ENCODE measurements at places on chromosomes 12 and 14.
A peak's percentile ranks its signal among the peaks of the same experiment; 100 is the strongest.

DNA sequence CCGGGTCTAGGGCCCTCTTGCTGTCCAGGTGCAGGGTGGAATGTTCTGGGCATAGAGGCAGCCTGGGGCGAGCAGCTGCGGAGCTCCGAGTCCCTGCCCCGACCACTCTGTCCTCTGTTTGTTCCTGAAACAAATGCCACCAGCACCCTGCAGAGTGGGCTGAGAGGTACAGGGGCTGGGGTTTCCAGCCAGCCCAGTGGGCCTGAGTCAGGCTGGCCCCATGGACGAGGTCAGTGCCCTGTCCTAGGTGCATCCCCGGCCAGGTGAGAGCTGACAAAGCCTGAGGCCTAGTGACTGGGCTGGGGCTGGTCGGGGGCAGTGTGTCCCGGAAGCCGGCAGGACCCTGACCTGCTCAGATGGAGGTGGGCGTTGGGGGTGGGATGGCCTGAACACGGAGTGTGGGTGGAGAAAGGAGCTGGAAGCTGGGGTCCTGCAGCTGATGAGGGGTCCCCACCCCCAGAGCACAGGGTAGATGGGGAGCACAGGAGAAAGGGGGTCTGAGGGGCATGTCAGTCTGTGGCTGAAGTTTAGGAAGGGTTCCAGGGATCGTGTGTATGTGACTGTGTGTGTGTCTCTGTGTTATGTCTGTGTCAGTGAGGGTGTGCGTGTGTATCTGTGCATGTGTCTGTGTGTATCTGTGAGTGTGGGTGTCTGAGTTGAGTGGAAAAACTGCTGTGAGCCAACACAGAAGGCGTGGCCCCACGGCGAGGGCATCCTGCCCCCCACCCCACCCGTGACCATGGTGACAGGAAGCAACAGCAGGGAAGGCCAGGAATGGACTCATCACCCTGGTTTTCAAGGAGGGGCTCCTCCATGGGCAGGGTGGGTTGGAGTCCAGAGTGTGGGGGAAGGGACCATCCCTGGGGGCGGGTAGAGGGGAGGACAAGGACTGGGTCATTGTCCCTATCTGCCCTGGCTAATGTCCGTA is 2.4 kb upstream of the CRIP1 start:
- DNase-seq, result no peak

DNA sequence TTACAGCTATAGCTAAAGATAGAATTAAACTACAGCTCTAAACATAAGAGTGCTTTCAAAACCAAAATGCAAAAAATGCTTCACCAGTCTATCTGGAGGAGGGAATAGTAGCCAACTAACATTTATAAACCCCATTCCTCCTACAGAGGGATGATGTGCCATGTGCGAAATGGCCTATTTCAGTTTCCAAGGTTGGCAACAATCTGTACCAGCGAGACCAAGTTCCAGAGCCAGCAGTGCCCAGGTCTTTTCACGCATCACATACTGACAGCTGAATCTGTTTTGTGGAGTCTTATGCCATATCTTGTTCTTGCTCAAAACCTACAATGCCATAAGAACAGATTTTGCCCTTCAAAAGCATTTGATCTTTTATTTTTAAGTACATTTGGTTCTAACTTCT is 24.5 kb downstream of the NELL2 start:
- DNase-seq, result no peak

- no peak for DNase-seq
Measured at GRCh38 chr14:55802986-55803872, 223.2 kb downstream of the KTN1 start.

- DNase-seq, result no peak
Measured at GRCh38 chr14:52790756-52791222, 618 bp downstream of the GNPNAT1 start.

- DNase-seq, result no peak
Measured at GRCh38 chr12:38771871-38772270, 133.5 kb downstream of the CPNE8 start.

DNA sequence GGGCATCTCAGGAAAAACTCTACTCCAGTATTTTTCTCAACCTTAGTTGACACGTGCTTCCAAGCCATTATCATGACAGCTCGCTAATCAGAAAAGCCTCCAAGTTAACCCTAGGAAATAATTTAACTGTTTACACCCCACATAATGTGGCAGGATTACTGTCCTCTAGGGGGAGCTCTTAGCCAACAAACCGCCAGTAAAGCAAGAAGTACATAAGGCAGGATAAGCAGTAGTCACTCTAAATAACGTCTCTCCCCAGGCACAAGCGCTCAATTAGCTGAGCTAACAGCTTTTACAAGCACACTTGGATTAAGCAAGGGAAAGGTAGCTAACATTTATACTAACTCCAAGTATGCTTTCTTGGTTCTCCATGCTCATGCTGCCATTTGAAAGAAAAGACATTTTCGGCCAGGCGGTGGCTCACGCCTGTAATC is 22.8 kb downstream of the APOBEC1 start:
- DNase-seq, result no peak

- no peak for DNase-seq
Measured at GRCh38 chr12:68414988-68415387, 82.8 kb upstream of the MDM1 start.

DNA sequence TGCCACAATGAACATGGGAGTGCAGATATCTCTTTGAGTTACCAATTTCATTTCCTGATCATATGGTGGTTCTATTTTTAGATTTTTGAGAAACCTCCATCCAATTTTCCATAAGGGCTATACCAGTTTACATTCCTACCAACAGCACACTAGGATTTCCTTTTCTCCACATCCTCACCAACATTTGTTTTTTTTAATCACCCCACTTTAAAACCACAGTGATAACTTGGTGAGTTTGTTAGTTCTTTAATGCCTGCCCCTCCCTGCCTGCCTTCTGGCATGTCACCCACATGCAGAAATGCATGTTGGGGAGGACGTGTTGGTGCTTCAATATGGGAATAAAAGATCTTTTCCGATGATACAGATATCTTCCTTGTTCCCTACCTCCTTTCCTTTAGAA is 167.9 kb downstream of the CAND1 start:
- no peak for DNase-seq

GRCh38 chr12:27497446-27497845 is 26.6 kb upstream of the PPFIBP1 start:
- DNase-seq, result no peak

DNA sequence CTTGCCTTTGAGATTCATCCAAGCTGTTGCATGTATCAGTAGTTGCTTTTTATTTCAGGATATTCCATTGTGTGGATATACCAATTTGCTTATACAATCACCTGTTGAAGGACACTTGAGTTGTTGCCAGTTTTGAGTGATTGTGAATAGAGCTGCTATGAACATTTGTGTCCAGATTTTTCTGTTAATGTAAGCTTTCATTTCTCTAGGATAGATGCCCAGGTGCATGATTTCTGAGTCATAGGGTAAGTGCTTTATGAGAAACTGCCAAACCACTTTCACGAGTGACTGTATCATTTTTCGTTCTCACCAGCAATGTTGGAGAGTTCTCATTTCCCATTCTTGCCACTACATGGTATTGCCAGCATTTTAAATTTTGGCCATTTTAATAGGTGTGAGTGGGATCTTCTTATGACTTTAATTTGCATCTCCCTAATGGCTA is 434.6 kb upstream of the RGS6 start:
- peak; percentile 32 for DNase-seq

GRCh38 chr14:47471075-47471474 is 204.3 kb downstream of the MDGA2 start:
- DNase-seq, result no peak

- DNase-seq, result no peak
Measured at GRCh38 chr14:103733651-103734050, 18.0 kb downstream of the ZFYVE21 start.

GRCh38 chr14:80695869-80696268 is 245.7 kb downstream of the CEP128 start:
- no peak for DNase-seq

DNA sequence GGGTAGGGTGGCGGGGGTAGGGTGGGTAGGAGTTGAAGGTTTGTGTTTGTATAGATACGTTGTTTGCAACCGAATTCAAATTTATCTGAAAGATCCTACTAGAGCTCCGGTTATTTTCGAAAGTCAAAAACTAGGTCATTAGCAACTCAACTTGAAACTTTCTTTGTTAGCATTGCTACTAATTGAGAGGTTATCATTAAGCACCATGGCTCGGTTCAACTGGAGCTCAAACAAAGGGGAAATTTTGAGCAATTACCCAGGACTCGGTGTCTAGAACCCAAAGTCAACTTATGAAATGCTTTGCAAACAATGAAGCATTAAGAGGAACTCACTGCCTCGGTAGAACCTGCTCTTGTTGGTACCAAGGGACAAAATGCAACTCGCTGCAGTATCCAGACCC is 207.7 kb downstream of the BCAT1 start:
- no peak for DNase-seq

Data from NCI-H1092 (cell line).